Spinal cord (tissue), 10 donors: ENCODE measurements at places on chromosomes 6 and 20. TPM values are rescaled to one million over a fixed set of nuclear protein-coding genes. Genes with fewer than 3 reads are reported as not detected.

The BPIFA3 gene
- total RNA-seq, result not detected

The C20orf96 gene
- 8.9 TPM for total RNA-seq

DNA sequence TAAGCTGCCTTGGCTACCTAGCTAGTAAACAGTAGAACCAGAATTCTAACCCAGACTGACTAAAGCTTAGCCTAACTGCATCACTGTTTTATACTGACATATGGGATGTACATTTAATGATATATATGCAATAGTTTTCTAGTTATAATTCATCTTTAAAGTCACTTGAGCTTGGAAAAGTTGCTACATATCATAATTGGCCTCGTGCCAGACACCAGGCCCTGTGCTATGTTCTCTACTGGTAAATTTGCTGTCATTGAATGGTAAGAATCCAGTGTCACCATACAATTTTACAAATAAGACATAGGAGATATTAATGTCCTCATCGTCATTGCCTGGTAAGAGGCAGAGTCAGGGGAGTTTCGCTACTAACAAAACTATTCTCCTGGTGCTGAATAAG lies 396.8 kb downstream of the CDKAL1 start:
- no peak for DNase-seq

- DNase-seq, result no peak
These were observed 34.2 kb downstream of the ARHGAP40 start for GRCh38 chr20:38635721-38636288.

DNA sequence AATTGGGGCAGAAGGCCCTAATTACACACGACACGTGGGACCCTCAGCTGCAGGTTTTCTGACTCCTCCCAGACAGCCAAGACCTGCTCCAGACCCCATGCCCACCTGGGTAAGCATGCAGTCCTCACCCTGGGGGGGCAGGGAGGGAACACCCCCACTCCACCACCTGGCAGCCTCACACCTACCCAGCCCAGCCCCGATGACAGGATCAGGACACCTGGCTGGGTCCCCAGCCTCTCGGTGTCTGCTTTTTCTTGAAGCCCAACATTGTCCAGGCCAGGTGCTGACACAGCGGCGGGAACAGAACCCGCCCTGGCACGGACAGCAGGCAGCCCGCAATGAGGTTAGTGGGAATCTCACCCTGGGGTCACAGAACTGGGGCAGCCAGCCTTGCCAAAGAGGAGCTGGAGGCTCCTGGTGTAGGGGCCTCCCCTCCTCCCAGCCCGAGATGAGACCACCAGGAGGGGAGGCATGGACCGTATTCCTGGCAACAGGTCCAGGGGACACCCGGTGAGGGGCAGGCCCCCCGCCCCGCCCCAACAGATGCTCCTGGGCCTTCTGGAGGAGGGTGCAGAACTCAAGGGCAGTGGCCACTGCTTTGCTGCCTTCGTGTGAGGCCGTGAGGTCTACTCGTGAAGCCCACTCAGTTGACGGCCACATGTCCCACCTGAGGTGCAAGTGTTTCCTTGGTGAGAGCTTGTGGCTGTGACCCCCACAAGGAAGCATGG lies 103.8 kb downstream of the DLL1 start:
- no peak for DNase-seq

The C20orf204 gene
- total RNA-seq, result 0.69 TPM

GRCh38 chr6:28771401-28772267 lies 152.2 kb downstream of the TRIM27 start:
- DNase-seq, result no peak

DNA sequence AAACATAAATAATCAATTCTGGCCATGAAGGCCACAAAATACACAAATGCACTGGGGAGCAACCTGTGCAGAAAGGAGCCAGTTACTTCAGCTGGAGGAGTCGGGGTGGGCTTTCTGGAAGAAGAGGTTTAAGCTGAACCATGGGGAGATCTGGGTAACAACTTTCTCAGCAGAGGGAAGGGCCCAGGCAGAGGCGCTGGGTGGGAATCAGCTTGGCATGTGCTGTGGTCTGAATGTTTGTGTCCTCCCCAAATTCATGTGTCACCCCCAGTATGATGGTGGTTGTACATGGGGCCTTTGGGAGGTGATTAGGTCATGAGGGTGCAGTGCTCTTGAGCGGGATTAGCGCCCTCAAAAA lies 107.9 kb downstream of the SYCP2 start:
- no peak for DNase-seq

GRCh38 chr6:5811997-5812396 lies 194.7 kb downstream of the NRN1 start:
- no peak for DNase-seq

DNA sequence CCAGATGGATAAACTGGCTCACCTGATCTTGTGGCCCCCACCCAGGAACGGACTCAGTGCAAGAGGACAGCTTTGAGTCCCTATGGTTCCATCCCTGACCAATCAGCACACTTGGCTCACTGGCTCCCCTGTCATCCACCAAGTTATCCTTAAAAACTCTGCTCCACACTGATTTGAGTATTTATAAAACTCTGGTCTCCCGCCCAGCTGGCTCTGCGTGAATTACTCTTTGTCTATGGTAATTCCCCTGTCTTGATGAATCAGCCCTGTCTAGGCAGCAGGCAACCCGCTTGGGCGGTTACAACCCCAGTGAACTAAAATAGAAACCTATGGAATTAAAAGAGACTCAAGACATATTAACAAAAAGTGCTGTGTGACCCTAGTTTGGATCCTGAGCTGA lies 38.1 kb upstream of the CD83 start:
- DNase-seq, result no peak

GRCh38 chr20:49919009-49919408 lies 3.7 kb upstream of the SPATA2 start:
- DNase-seq, result no peak

The MEP1A gene
- total RNA-seq, result not detected

The OR2J3 gene
- total RNA-seq, result 0.11 TPM

GRCh38 chr6:12767016-12767415 lies 50.4 kb downstream of the PHACTR1 start:
- no peak for DNase-seq

The E2F3 gene
- 9.0 TPM for total RNA-seq

The FAXC gene
- 11.7 TPM for total RNA-seq

- no peak for DNase-seq
These were observed 347.5 kb downstream of the SAMD5 start for GRCh38 chr6:147855803-147856482.

DNA sequence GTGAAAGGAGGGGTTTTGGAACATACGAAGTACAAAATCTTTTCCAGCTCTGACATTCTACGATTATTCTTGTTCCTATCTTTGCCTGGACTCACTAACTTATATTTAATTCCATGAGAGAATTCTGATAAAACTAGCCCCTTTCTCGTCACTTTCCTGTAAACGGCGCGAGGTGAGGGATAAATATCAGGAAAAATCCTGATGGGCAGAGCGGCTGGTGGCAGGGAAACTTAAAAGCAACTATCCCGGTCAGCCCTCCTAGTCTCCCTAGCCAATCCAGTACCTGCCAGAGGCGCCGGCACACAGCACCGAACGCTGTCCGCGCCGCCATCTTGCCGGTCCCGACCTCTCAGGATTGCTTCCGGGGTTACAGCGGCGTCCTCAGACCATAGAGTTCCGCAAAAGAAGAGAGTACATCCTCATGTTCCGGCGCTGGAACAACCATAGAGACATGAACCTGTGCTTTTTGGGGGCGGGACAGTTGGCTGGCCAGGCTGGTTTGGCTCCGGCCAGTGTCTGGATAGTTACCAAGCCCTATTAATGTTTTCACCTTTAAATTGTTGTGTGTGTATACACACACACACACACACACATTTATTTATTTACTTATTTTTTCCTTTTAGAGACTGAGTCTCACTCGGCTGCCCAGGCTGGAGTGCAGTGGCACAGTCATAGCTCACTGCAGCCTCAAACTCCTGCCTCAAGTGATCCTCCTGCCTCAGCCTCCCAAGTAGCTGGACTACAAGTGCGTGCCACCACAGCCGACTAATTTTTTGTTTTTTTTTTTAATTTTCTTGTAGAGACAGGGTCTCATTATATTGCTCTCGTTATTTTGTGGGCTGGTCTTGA lies at the start of gene MRPS10:
MRPS10 (minus strand) TSS at position 343 of the 849 bp plus-strand sequence; CDS start at position 331, 12 bp downstream.
- peak; percentile 98 for DNase-seq

DNA sequence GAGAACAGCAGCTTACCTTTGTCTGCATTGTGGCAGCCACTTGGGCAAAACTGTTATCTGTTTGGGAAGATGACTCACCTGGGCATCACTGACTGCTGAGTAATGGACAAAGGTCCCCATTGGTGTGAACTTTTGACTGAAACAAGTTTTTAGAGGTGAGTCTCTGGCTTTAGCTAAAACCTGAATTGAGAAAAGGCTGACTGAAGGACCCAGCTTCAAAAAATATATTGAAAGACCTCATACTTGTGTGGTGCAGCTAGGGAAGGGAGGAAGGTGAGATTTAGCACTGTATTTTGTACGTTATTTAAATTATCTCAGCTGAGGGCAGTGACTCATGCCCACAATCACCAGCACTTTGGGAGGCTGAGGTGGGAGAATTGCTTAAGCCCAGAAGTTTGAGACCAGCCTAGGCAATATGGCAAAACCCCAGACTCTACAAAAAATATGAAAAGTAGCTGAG lies 4.5 kb upstream of the CITED2 start:
- DNase-seq, result no peak

GRCh38 chr20:38210741-38211140 lies 45.7 kb upstream of the TGM2 start:
- DNase-seq, result peak; percentile 77

DNA sequence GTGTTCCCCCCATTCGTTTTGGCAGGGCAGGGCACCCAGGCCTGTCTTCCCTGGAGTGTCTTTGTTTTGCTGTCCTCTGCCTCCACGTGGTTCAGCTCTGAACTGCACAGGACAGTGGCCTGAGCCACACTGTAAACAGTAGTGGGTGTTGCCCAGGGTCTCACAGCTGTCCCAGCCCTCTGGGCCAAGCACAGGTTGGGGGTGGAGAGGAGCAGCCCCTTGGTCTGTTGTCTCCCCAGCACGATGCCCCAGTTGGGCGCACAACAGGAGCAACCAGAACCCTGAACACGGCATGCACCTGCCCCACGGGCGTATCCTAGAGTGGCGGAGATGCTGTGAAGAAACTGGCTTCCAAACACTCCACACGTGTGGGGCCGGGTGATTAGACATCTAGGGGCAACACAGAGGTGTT lies 14.4 kb downstream of the CCDC167 start:
- DNase-seq, result no peak

The VPS52 gene
- total RNA-seq, result 35.4 TPM

The PARD6B gene
- 11.3 TPM for total RNA-seq

GRCh38 chr6:31351401-31352309 lies 5.3 kb downstream of the HLA-B start:
- DNase-seq, result no peak

DNA sequence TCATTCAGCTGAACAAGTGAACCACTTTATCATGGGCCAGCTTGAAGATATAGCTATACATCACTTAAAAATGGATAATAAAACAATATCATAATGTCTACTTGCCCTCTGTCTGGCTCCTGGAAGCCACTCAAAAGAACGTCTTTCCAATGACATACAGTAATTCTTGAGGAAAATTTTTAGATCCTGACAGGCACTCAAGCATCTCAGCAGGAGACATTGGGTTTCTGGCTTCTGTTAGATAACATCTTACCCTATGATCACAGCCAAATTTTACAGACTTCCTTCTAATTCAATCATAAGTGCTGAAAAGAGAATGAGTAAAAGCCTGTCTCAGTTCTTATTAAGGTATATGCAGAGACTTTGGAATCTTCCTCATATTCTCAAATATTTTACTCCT lies 330 bp downstream of the CGA start:
- DNase-seq, result no peak

DNA sequence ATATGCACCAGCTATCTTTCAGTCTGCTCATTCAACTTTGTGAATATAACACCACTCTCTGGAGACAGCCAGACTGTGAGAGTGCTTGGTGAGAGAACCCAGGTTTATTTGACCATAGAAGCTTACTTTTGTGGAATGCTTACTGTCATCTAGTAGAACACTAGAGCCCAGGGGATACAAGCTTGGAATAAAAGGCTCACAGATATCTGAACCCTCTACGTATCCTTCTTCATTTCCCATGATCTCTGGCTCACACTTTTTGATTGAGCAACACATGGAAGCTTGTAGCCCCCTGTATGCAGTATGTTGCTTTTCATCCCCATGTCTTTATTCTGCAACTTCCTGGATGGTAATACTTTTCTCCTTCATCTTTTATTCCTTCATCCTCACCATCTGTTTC lies 835.3 kb upstream of the CITED2 start:
- DNase-seq, result no peak

The TRIM31 gene
- total RNA-seq, result not detected
